ENCODE measurements at places on chromosomes 3 and 15.

GRCh38 chr3:159128628-159129027 lies 326.8 kb downstream of the MFSD1 start:
- DNase-seq = no peak

DNA sequence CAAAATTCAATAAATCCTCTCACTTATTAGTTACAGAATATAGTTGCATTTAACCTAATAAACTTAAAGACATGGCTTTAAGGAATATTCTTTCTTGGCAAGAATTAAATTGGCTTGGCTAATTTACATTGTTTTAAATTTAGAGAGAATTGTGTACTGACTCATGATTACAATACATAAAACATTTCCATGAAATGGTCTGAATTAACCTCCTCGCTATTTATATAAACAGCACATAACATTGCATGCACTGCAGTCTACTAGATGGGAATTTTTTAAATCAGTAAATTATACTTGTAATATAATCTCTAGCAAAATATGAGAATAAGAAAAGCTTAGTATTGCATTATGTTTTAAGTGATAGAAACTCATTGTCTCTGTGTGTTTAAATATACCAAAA lies 268.9 kb downstream of the SHOX2 start:
- DNase-seq = no peak

DNA sequence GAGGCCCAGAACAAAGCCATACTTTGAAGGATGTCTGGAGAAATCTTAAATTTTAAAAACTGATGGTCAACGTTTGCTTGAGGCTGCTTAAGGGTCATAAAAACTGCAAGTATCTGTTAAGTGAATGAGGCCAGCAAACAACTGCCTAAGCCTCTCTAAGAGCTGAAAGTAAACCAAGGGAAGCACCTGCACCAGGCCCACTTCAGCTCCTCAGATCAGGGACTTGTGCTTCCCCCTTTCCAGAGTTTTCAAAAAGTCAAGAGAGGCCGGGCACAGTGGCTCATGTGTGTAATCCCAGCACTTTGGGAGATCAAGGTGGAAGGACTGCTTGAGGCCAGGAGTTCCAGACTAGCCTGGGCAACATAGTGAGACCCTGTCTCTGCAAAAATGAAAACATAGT lies 9.1 kb downstream of the FBXL22 start:
- no peak for DNase-seq

GRCh38 chr3:175222356-175222755 lies 363.2 kb downstream of the NAALADL2 start:
- no peak for DNase-seq

GRCh38 chr3:85554153-85554552 lies 595.4 kb downstream of the CADM2 start:
- no peak for DNase-seq

GRCh38 chr3:176712191-176712590 lies 485.1 kb downstream of the TBL1XR1 start:
- DNase-seq = no peak

GRCh38 chr3:197426121-197426566 lies 127.7 kb upstream of the DLG1 start:
- DNase-seq = no peak

DNA sequence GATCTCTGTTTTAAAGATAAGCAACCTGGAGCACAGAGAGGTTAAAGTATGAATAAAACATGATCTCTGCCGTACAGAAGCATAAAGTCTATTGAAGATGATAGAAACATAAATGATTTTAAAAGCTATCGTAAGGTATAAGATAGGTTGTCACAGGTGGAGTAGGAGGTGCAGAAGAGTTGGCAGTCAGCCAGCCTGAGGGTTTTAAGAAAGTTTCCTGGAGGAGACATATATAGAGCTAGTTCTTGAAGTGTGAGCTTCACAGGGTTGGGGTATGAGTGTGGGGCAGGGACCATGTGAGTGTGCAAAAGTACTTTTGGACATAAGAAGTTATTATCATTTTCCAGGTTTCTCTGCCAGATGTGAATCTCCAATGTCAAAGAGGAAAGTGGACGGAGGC lies 3.9 kb upstream of the FGF12 start:
- DNase-seq = no peak

GRCh38 chr3:139848660-139849059 lies 86.3 kb upstream of the CLSTN2 start:
- DNase-seq = no peak

- no peak for DNase-seq
Observed at GRCh38 chr15:93298901-93299300, 209.9 kb upstream of the RGMA start.

- no peak for DNase-seq
Observed at GRCh38 chr3:47605652-47606051, 27.0 kb upstream of the CSPG5 start.

DNA sequence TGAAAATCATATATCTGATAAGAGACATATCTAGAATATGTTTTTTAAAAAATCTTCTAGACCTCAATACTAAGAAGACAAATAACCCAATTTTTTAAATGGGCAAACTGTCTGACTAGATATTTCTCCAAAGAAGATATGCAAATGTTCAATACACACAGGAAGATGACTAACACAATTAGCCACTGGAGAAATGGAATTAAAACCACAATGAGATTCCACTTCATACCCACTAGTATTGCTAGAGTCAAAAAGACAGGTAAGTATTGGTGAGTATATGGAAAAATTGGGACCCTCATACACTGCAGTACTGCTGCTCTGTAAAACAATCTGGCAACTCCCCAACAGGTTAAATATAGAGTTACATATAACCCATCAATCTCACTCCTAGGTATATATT lies 33.1 kb upstream of the TOPAZ1 start:
- no peak for DNase-seq

- DNase-seq = no peak
Observed at GRCh38 chr15:87743562-87743961, 513.0 kb downstream of the NTRK3 start.

- no peak for DNase-seq
Observed at GRCh38 chr15:66842710-66843441, 140.8 kb downstream of the SMAD6 start.

- no peak for DNase-seq
Observed at GRCh38 chr3:64272842-64273241, 47.6 kb upstream of the PRICKLE2 start.

- DNase-seq = no peak
Observed at GRCh38 chr15:90633360-90633759, 83.8 kb upstream of the BLM start.

DNA sequence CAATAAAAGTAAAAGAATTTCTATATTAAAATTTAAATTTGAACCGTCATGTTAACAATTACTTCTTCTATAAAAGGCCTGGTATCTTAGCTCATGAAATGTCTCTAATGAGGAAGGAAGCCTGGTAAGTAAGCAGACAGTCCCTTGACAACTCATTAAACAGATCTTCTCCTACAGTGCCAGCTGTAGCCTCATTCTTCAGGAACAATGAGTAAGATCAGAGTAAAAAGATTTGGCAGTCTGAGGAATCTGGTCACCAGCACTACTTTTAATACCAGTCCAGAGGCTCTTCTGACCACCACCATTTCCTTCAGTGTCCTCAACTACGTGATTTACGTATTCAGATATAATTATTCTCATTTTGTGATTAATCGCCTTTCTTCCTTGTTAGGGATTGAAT lies 955.0 kb upstream of the ALCAM start:
- DNase-seq = no peak

DNA sequence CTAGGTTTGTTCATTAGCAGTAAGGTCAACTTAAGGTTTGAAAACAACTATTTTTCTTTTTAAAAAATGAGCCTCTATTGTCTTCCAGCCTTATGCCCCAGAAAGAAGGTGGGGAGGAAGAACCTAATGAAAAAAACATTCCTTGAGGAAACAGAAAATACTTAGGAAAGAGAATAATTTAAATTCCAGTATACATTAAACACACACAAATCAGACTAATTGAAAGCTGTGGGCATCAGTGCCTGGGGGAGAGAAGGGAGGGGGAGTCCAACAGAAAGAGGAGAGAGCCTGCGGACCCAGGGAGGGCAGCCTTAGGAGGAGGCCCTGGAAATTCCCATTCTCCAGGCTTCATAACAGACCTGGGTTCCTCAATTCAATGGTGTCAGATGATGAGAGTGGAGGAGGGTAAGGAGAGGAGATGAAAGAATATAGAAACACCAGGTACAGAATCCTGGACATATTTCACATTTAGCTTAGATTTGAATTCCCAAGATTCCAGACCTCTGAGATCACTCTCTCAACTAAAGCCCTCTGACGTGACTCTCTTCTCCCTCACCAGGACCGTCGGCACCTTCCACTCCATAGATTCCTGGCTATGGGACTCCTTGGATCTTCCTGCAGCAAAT lies 320.5 kb upstream of the UMPS start:
- no peak for DNase-seq

DNA sequence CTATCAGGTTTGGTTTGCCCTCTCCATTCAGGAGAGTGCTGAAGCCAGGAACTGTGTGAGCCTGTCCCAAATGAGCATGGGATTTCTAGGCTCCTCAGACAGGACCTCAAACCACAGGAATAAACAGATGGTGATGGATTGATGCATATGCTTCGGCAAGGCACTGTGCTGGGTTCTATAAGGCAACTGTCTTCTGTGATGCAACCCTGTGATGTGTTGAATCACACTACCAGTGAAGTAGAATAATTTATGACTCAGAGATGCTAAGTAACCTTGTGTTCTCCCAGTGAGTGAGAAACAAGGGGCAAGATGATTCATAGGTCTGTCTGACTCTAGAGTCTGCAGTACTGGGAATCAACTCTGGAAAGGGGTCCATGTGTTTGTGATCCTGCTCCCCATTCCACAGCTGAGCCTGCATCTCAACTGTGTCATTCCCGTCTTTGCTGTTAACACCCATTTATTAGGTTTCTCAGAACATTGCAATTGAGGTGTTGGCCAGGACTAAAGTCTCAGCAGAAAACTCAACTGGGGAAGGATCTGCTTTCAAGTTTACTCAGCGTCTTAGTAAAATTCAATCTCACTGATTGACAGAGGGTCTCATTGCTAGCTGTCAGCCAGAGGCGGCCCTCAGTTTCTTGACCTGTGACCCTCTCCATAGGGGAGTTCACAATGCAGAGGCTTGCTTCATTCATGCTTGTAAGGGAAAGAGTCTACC lies 510.1 kb upstream of the CFAP20DC start:
- DNase-seq = no peak

- no peak for DNase-seq
Observed at GRCh38 chr15:47507221-47507985, 209.9 kb upstream of the SEMA6D start.

GRCh38 chr15:74226761-74227540 lies 9.2 kb upstream of the CCDC33 start:
- DNase-seq = no peak

GRCh38 chr15:36879568-36880222 lies 220.7 kb downstream of the MEIS2 start:
- no peak for DNase-seq

- DNase-seq = no peak
Observed at GRCh38 chr3:113985541-113985940, 37.7 kb downstream of the ZDHHC23 start.

DNA sequence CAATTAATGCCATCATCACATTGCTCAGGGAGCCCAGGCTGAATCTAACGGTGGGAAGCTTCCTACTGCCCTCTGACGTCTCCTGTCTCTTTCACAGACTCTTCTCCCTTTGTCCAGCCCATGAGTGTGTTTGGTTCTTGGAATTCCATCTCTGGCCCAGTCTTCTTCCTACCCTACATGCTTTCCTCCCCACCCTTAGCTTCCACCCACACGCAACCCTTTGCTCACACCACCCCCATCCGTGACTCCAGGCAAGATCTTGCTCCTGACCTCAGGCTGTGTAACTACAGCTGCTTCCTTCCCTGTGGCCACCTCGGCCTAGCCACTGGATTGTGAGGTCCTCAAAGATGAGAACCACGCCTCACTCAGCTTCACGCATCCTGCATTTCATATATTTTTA lies 72.3 kb upstream of the THBS1 start:
- DNase-seq = no peak

DNA sequence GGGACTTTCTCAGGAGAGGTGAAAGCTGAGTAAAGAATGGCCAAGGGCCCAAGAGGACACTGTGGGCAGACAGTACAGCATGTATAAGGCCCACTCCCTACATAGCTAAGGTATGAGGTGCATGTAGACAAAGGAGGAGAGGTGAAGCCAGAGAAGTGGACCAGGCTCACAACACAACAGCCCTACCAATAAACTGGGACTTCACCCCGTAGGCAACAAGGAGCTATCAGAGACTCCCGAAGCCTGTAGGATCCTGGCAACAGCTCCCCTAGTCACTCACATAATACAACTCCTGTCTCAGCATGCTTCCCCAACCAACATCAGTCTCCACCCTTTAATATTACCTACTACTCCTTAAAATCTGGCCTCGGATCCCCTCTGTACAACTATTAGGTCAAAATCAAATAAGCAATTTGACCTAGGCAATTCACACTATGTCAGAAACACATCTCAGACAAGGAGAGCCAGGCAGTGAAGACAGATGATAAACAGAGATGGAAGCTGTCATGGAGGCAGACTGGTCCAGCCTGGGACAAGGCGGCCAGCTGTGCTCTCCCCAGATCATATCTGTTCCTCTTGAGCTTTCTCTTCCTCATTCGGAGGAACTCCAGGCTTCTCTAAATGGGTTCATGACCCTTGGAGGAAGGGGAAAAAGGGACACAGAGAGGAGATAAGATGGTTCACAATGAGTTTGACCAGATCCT lies 1.4 kb downstream of the XXYLT1 start:
- DNase-seq = no peak

DNA sequence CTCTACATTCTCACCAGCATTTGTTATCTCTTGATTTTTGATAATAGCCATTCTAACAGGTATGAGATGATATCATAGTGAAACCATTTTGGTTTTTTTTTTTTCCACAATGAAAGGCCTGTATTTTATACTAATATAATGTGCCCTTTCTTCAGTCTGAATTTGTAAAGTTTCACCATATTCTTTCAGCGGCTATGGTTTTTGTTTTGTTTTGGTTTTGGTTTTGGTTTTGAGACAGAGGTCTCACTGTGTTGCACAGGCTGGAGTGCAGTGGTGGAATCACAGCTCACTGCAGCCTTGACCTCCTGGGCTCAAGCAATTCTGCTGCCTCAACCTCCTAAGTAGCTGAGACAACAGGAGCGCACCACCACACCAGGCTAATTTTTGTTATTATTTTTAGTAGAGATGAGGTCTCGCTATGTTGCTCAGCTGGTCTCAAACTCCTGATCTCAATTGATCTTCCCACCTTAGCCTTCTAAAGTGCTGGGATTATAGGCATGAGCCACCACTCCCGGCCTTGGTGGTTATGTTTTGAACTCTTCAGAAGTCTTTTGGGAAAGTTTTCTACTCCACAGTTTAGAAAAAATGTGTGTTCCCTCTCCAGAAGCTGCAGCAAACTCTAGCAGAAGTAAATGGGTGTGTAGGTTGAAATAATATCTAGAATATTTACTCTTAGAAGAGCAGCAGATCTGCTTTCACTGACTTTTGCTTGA lies 110.2 kb upstream of the UMPS start:
- no peak for DNase-seq
